ENCODE measurements at places on chromosomes 11 and 22.

DNA sequence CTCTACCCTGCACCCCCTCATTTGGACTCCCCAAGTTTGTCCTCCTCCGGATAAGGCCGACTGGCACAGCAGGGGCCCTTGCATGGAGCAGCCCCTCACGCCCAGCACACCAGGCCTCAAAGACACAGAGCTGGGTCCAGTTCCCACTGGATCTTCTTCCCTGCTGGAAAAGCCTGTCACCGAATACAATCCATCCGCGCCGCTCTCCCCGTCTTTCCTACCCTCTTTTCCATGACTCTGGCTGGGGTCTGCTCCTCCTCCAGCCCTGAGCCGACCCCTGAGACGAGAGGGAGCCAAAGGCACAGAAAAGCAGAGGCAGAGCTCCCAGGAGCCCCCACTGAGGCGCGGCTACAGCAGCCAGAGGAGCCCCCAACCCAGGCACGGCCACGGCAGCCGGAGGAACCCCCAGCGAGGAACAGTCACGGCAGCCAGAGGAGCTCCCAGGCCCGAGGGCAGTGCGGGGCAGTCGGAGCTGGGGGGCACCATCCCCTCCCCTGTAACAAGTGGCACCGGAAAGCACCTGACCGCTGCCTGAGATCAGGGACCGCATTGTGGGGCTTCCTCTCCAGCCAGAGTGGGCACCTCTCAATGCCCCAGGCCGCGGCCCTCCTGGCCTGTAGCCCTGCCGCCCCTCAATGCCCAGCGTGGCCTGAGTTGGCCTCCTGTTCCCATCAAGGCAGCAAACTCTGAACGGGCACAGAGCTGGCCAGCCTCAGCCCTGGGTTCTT, 12.0 kb downstream of the ALG12 start:
- no peak for DNase-seq

DNA sequence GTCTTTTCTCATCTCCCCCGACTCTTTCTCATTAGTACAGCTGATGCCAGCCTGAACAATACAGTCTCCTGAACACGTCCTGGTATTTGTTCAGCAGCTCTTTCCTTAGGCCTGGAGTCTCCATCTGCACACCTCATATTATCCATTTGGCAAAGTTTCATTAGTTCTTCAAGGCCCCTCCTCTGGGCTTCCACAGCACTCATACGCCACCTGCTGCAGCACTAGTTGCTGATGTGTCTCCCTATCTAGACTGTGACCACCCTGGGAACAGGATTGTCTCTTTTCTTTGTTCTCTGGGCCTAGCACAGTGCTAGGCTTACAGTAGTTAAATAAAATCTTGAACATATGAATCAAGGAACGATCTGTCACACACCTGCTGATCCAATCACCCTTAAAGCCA, 17.2 kb downstream of the DCHS1 start:
- DNase-seq, result no peak

DNA sequence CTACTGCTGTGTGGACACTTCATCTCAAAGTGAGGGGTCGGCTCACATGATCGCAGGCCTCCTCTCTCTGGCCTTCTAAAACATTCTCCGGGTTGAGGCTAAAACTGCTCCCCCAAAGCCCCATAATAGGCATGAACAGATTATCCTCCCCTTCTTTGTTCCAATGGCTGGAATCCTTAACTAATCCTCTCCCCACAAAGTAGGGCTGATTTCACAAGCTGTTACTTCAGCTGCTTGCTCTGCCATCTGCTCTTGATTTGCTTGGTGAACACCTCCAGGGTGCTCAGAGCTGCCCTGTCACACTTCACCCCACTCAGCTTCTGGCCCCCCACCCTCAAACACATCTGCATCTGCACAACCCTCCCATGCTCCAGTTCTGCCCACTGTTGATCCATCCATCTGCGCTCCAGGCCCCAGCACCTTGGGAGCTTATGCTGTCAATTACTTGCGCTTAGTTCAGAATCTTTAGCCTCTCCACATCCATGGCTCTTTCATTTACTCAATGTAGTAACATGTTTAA, 173.1 kb upstream of the API5 start:
- peak; percentile 48 for DNase-seq

DNA sequence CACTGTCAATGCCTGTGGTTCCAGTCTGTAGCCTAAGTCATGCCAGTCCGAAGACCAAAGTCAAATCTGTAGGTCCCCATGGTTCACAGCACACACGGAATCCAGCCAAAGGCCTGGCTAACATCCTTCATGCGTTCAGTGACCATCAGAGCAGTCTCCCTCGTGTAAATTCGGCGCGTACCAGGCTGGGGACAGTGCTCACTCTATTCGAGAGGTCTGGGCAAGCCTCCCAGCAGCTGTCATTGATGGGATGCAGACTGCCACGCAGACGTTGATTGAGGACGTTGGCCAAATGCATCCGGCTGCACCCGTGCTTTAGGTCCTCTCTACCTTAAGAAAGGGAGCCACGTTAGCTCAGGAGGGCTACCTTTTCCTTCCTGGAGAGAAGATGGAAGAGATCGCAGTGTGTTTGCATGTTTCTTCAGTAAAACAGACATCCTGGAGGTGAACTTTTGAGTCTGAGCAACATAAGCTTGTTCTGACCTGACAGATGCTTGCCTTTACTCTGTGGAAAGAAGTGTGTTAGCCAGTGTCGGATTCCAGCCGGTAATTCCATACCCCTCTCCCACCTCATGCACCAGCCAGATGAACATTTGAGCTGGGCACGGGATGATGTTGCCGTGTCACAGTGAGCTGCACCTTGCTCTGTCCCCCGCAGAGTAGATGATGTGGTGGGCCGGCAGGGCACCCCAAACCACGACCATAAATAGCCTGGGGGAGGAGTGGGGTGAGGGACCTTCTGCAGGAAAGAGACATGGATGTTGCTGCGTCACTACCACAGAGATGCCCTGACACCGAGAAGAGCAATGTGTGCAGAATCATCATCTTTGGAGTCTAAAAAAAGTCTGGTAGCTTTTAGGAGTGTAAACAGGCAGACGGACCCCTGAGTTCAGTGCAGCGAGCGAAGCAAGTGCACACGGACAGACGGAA, 12.2 kb downstream of the CTTN start:
- no peak for DNase-seq

- DNase-seq, result no peak
These were observed 809 bp downstream of the PDE2A start for GRCh38 chr11:72673284-72673942.

DNA sequence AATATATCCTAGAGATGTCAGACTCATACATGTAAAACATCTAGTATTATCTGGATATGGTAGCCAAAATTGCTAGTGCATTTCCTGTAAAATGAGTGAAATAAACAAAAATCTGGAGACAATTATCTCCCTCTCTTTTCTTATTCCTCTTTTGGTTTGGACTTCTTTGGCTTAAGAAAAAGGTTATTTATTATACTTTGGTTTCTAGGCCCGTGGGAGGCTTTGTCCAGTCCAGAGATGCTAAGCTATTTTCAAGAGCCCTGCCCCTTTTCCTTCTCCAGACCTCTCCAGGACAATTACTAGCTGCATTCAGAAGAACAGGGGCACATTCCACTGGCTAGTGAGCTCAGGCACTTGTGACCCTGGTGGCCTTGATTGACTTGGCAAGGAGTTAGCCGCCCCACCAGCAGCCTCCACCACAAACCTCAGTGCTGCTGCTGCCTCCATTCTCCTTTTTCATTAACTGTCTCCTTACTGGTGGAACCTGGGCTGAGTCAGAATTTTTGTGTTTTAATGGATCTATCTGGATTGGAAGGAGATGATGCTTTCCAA, 747.3 kb upstream of the TENM4 start:
- DNase-seq, result no peak

- DNase-seq, result no peak
These were observed 11.2 kb upstream of the SF1 start for GRCh38 chr11:64789331-64790204.

DNA sequence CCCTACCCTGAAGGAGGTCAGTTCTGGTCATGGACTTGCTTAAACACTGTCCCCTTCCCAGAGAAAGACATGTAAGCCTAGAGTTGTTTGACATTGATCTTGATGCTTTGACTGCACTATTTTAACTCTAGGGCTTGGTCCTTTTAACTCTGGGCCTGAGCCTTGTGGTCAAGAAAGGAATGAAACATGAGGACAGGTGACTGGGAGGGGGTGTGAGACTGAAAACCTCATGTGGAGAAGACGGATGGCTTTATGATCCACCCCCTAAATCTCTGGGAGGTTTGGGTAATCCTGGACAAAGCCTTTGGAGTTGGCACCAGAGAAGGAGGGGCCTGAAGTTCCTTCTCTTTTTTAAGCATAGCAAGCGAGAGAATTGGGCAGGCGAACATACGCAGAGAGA, 17.5 kb downstream of the CHRDL2 start:
- peak; percentile 38 for DNase-seq

Data from SJCRH30 (cell line).